Hematopoietic multipotent progenitor cell treated with erythropoietin and hydrocortisone succinate and interleukin-3 and kit ligand, for 6 days (in vitro differentiated cells): ENCODE measurements at places on chromosomes 4 and X.

DNA sequence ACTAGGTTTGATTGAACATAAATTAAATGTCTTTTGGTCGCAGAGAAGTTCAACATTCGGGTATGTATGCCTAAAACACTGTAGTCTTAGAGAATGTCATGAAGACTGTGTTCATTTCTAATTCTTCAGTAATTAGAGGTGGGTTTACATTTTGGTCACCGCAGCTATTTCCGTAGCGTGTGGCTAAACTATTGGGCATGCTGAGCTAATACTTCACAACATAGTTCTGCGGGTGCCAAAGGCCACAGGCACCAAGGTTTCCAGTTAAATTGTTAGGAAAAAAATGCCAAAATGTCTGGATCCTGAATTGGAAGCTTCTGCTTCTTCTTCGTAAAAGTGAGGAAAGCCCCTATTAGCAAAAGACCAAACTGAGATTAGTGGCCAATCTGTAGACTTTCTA is 25.1 kb downstream of the SMIM31 start:
- DNase-seq = no peak

DNA sequence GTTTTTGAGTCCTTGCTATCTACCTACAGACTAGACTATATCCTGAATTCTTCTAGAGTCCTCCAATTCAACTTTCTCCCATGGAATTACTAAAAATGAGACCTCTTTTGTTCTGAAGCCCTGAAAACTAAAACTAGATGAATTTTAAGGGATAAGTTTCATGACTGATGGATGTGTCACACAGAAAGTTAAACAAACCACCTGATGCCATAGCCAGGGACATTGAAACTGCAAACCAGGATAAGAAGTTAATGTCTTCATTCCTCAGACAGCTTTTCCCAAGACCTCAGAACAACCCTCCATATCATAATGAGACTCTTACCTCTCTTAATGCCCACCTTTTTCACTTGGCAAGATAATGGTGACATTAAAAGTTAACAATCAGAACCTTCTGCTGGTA is 81.5 kb upstream of the PTPN13 start:
- DNase-seq = no peak

GRCh38 chr4:86044593-86044985 is 315.3 kb downstream of the MAPK10 start:
- no peak for DNase-seq

DNA sequence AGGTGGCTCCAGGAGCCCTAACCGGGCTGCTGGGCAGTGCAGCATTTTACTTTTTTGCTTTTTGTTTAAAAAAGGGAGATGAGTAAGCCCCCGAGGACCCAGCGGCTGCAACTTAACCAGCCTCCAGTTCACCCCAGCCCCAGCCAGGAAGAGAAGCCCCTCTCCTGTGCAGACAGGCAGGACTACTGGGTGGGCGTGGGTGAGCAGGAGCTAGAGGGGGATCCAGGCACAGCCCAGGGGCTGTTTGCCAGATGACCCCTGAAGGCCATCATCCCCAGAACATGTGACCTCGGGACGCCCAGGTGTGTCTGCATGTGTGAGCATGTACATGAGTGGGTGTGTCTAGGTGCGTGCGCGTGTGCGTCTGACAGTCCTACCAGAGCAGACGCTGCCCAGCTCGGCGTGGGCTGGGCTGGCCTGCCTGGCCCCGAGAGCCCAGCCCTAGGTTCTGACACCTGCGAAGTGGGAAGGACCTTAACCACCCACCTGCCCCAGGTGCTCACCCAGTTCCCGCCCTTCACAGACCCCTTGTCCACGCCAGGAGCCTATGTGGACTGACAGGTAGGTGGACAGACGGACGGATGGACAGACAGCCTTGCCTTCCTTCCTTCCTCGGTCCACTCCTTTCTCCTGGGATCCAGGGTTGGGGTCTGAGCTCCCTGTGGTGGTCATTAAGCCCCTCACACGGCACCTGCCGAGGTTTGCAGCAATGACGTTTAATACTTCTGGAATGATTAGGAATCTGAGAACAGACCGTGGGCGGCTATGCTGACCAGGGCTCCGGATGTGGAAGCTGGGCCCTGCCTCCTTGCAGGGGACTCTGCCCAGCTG is 7.8 kb upstream of the HAUS3 start:
- DNase-seq = no peak

GRCh38 chrX:134821370-134821769 is 163.1 kb upstream of the PLAC1 start:
- DNase-seq = no peak

DNA sequence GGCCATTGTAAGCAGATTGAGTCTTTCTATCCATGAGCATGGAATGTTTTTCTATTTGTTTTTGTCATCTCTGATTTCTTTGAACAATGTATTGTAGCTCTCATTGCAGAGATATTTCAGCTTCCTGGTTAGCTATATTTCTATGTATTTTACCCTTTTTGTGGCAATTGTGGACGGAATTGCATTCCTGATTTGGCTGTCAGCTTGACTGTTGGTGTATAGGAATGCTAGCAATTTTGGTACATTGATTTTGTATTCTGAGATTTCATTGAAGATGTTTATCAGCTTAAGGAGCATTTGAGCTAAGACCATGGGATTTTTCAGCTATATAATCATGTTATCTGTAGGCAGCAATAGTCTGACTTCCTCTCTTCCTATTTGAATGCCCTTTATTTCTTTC is 154.6 kb downstream of the GUCY2F start:
- DNase-seq = no peak

GRCh38 chrX:41921492-41922430 is 1.6 kb downstream of the CASK start:
- DNase-seq = peak; percentile 48

DNA sequence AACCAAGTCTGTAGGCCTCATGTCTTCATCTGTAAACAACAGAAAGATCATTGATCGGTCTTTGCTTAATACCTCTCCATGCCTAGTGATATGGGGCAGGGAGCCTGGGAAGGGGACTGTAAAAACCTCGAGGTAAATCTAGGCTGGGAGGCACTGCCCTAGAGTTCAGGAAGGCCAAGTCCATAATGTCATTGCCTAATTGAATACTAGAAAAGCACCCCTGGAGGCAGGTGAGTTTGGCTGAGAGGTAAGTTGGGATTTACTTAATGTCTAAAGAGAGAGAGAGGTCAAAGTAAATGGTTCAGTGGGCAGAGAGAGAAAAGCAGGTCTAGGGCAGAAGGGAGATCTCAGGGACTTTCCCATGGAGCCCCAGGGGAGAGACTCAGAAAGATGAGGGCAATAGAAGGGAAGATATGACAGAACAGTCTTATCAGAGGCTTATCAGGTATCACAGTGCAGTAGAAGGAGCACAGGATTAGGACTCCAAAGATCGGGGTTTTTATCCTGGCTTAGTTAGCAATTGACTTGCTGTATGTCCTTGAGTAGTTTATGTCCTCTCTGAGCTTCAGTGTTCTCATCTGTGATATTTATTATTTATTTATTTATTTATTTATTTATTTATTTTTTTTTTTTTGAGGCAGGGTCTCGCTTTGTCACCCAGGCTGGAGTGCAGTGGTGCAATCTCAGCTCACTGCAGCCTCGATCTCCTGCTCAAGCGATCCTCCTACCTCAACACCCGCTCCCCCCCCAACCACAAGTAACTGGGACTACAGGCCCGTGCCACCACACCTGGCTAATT is 85.2 kb downstream of the SLC16A2 start:
- no peak for DNase-seq

DNA sequence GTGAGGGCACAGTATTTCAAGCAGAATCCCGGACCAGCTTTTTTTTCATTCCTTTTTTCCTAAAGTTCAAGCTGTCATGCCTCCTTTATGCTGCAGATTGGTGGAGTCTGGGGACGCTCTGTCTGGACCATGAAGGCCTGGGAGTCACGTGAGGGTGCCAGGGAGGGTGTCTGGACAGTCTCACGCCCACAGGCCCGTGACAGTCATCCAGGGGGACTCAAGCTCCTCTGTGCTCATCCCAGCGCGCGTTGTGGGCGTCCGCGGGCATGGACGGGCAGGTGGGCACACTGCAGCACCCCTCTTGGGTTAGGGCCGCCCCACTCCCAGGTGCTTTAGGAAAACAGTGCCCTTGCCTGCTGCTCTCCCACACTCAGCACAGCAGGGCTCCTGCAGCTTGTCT is 4.8 kb downstream of the CPZ start:
- no peak for DNase-seq

- peak; percentile 3 for DNase-seq
These were observed 200.2 kb downstream of the GUCY2F start for GRCh38 chrX:109281483-109282275.

DNA sequence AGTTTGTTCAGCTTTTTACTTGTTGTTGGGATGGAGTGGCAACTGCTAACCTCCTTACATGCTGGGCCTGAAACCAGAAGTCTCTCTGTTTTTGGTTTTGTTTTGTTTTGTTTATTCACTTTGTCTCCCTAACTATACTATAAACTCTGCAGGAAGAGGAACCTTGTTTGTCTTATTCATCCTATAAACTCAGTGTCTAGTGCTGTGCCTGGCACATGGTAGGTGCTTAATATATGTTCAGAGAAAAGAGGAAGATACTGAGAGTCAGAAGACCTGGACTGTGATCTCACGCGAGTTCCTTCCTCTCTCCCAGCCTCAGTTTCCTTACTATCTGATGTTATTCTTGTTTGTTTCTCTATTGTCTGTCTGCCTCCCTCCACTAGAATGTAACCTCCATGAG is 71.3 kb downstream of the PRPS1 start:
- DNase-seq = no peak

DNA sequence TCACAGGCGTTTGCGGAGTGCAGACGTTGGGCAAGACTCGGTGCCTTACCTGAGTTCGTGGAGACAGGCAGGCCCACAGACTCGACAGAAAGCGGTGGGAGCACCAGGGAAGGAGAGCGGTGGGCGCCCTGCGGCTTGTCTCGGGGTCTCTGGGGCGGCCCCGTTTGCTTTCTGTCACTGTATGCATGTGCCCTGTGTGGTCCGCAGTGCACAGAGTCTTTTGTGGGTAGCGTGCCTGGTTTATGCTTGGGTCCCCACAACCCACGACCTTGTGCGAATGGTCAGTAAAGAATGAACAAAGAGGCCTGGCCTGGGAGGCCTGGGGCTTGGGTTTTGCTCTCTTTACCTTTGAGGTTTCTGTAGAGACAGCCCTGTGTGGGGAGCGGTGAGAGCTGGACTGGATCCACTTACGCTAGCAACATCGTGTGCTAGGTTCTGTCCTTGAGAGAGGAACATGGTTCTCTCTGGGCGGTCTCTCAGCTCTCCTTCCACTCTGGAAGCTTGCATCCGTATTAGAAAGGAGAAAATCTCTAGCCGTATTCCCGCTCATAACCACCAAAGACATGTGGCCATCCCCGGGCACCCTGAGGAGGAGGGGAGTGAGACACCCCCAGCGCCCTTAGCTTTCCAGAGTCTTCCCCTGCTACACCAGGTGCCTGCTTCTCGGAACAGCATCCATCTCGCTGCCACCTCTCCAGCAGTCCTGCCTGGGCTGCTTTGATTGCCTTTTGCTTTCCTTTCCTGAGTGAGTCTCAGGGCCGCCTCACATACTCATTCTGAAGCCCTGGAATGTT is 1.2 kb downstream of the TADA2B start:
- DNase-seq = no peak

DNA sequence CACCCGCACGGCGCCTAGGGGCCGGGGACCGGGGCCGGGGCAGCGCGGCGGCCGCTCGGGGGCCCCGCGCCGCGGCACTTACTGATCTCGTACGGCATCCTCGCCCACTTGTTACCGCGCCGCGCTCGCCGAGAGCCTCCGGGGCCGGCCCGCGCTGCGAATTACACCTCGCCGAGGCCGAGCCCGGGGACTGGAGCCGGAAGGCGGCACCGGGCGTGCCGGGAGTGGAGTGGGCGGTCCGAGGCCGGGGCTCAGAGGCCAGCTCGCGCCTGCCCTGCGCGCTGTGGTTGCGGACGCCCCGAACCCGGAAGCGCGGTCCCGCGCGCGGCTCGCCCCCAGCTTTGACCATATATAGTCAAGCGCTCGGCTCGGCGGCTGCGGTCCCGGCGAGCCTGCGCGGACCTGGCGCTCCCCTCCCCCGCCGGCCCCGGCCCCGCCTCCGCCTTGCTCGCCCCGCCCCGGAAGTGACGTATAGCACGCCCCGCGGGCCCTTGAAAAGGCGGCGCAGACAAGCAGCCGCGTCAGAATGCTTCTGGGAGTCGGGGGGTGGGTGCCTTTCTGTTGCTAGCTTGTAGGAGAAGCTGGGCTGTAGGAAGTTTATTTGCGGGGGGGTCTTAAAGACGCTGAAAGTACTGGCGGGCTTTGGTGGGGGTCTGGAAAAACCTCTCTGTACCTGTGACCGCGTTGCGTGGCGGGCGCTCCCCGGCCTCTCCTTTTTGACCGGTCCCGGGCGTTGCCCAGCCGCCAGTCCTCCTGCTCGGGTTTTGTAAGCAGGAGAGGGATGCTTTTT is at the start of gene WDR1:
Gene WDR1, minus strand, starts transcription at position 231 of the 790 bp plus-strand sequence. Its CDS starts 133 bp downstream, at position 98.
- peak; percentile 95 for DNase-seq

- no peak for DNase-seq
These were observed 143.8 kb downstream of the ANAPC10 start for GRCh38 chr4:144954230-144954629.

DNA sequence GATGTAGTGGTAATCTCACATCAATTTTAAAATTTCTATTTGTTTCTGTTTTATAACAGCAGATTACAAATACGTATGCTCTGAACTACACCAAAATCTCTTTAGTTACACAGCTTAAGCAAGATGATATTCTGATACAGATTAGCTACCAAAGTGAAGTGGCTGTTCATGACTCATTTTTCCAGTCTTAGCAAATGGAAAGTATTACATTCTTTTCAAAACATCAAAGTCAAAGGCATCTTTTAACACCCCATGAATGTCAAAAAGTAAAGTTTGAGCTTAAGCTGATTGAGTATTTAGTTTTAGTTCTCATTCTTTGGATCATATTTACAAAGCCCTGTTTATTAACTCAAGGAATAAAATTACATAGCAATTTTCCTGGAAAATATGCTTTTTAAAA is 6.6 kb upstream of the HPGDS start:
- DNase-seq = peak; percentile 44

- DNase-seq = no peak
These were observed 287.7 kb upstream of the MAD2L1 start for GRCh38 chr4:120354381-120354780.

DNA sequence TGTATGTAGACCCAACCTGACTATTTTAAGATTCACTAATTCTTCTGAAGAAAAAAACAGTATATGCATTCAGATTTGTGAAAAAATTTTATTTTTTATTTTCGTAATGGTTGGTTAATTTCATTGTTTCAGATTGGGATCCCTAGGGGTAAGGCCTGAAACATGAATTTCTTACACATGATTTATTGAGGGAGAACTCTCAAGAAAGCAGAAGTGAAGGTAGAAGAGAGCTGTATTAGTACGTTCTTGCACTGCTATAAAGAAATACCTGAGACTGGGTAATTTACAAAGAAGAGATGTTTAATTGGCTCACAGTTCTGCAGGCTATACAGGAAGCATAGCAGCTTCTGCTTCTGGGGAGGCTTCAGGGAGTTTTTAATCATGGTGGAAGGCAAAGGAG is 611.9 kb upstream of the TECRL start:
- no peak for DNase-seq

DNA sequence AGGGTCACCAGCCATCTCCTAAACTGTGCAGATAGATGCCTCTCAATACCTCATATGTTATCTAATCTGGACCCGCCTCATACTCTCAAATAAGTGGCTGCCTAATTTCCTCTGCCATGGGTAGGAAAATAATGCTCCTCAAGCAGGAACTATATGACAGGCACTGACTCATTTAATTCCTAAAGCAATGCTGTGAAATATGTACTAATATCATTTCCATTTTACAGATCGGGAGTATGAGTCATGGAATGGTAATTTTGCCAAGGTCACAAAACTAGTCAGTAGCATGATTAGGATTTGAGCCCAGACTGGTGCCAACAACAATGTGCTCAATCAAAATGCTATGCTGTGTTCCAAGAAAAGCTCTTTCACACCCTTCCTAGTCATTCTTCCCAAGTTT is 3.0 kb upstream of the NXT2 start:
- no peak for DNase-seq

- DNase-seq = no peak
These were observed 557 bp upstream of the FAM53A start for GRCh38 chr4:1684506-1685234.
